ENCODE measurements at places on chromosomes 5 and 9.

GRCh38 chr9:526904-527591, 312.4 kb downstream of the DOCK8 start:
- no peak for DNase-seq

GRCh38 chr5:6652025-6652424, 18.8 kb downstream of the SRD5A1 start:
- DNase-seq: no peak

DNA sequence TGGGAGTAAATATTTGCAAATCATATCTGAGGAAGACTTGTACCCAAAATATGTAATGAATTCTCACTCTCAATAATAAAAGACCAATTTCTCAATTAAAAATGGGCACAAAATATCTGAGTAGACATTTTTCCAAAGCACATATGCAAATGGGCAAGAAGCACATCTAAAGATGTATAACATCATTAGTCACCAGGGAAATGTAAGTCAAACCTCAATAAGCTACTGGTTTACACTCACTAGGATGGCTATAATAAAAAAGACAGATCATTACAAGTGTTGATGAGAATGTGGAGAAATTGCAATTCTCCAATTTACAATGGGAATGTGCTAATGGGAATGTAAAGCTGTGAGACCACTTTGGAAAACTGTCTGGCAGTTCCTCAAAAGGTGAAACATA, 13.9 kb downstream of the PCSK5 start:
- DNase-seq: no peak

- DNase-seq: peak; percentile 72
Measured at GRCh38 chr5:17355586-17356346, 138.3 kb downstream of the BASP1 start.

GRCh38 chr5:157575381-157576020, at the start of gene ADAM19:
Gene ADAM19, minus strand, starts transcription at chr5:157575775. Its CDS starts 79 bp downstream, at chr5:157575696.
- DNase-seq: peak; percentile 52

- peak; percentile 87 for DNase-seq
Measured at GRCh38 chr9:128159784-128160602, at the start of gene BBLN. Gene BBLN, plus strand, starts transcription at chr9:128160265. Its CDS starts 143 bp downstream, at chr9:128160408.

DNA sequence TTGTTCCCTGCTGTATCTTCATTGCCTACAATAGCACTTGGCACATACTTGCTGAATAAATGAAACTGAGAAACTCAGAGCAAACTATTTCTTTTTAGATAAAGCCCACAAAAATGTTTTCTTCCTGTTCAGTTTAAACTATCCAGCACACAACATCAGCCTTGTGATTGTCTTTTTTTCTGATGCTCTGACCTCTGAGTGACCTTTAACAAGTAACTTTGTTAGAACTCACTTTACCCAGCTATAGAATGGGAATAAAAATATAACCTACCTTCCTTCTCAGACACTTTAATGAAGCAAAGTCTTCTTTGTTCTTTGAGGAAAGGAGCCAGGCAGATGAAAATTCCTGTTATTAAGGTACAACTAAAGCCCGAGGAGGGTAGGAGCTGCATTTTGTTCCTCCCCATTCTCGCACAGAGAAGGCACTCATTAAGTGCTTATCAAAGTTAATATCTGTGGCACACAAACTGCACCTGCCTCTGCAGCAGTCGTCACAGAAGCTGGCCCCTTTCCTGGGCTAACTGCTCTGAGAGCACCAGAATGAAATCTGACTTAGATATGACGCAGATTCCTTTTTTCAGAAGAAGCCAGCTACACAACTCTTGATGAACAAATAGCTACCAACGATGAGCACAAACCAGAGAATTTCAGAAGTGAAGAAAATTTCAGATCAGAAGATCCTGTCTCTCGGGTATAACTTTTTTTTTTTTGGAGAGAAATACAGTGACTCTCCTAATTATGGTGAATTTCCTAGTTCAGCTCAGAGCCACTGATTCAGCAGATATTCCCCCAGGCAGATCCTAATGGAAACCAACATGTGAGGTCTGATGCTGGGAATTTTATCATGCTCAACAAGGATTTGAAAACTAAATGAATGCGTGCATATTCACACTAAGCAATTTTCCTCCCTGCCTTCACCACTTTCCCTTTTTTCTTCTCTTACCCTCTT, 31.0 kb upstream of the NR3C1 start:
- DNase-seq: no peak

- peak; percentile 89 for DNase-seq
Measured at GRCh38 chr5:54758038-54758437, 227.4 kb downstream of the ESM1 start.

DNA sequence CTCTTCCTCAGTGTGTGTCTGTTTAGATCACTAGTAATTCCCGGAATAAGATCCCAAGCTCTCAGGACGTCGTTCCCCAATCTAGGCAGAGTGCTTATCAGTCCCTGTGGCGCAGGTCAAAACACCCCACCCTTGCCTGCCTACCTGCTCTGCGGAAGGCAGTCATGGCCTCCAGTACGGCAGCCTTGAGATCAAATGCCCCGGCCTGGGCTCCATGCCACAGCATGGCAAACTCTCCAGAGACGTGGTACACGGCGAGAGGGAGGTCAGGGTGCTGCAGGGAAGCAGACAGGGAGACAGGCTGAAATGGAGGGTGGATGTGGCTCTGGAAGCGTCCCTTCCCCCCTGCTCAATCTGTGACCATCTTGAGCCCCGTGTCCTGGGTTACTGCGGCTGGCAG, 12.0 kb upstream of the HDHD3 start:
- no peak for DNase-seq

DNA sequence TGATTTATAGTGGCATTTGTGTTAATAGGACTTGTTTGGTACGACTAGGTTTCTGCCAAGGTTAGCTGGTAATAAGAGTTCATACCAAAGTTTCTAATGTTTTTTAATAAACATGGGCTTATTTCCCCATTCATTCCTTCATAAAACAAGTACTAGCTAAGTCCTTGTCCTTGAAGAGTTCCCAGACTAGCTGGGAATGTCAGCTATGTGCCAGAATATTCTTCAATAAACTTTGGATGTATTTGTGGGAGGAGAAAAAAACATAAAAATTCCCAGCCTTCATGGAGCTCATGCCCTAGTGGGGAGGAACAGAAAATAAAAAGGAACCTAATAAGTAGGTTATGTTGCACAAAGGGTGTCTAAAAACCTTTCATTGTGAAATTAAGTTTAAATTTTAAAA, 176.9 kb downstream of the DENND1A start:
- DNase-seq: peak; percentile 72

DNA sequence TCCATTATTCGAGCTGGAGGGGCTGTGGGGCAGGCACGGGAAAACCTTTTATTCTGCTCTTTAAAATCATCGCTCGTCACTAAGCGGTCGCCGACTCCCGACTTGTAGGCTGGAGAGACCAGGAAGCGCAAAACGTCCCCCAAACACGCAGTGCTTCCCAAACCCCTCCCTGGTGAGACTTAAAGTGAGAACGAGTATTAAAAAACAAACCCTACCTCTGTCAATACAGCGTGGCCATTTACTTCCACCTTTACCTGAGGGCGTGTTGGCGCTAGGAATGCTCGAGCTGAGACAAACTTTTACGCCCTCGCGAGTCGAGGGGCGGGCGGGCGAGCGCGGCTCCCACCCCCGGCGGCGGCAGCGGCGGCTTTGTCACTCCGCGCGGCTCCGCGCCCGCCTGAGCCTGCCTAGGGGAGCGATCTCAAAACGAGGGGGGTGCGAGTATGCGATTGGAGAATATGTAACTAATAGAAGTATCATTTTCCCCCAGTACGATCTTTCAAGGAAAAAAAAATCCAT, at the start of gene NR2F1-AS1:
Gene NR2F1-AS1, minus strand, starts transcription at position 293 of the 519 bp plus-strand sequence.
- peak; percentile 41 for DNase-seq

DNA sequence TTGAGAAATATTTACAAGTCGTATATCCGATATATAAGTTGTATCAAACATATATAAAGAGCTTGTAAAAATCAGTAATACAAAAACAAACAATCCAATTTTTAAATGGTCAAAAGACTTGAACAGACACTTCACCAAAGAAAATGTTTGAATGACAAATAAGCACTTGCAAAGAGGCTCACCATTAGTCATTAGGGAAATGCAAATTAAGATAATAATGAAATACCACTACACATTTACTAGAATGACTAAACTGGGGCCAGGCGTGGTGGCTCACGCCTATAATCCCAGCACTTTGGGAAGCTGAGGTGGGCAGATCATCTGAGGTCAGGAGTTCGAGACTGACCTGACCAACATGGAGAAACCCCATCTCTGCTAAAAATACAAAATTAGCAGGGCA, 134.6 kb upstream of the HAND1 start:
- DNase-seq: no peak

GRCh38 chr5:9455826-9456434, 89.9 kb downstream of the SEMA5A start:
- no peak for DNase-seq

DNA sequence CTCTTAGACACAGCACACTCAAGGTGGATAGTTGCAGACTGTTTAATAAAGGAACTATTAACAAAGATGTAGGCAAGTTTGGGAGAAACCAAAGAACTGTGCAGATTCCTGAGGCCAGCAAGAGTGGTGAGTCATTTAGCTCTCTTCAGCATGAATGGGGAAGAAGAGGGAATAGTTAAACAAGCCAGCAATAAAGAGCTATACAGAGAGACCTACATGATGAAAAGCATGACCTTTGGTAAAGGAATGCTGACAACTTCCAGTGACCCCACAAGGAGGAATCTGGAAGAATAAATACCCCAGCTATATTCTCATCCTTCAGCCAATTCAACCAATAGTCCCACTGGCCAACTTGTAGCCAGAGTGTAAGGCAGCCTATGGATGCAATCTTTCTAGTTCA, 706.0 kb upstream of the GRAMD2B start:
- peak; percentile 8 for DNase-seq

GRCh38 chr9:77384406-77384805, 207.1 kb downstream of the VPS13A start:
- DNase-seq: peak; percentile 57

DNA sequence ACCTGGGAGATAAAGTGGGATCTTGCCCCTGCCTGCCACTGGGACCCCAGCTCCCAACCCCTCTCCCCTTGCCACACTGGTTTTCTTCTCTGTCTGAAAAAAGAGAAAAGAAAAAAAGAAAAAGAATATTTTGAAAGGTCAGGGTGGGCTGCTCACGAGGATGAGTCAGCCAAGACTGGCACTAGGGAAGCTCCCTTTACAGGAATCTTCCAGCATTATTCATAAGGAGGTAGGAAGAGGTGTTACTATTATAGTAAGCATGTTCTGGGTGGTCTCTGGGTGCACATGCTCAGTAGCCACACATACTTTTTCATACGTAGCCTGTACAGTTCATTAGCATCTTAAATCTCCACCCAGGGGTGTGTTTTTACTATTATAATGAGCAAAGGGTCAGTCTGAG, 46.8 kb upstream of the HAND1 start:
- no peak for DNase-seq

GRCh38 chr9:87872079-87872624, 10.5 kb upstream of the SPATA31E1 start:
- DNase-seq: peak; percentile 29

DNA sequence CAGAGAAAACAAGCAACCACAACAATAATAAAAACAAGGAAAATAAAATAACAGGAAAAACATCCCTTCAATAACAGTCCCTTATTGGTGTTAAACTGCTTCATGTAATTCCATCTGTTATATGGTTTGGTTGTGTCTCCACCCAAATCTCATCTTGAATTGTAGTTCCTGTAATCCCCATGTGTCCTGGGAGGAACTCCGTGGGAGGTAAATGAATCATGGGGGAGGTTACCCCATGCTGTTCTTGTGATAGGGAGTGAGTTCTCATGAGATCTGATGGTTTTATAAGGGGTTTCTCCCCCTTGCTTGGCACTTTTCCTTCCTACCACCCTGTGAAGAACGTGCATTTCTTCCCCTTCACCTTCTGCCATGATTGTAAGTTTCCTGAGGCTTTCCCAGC, 369.8 kb downstream of the TMEM232 start:
- peak; percentile 33 for DNase-seq

DNA sequence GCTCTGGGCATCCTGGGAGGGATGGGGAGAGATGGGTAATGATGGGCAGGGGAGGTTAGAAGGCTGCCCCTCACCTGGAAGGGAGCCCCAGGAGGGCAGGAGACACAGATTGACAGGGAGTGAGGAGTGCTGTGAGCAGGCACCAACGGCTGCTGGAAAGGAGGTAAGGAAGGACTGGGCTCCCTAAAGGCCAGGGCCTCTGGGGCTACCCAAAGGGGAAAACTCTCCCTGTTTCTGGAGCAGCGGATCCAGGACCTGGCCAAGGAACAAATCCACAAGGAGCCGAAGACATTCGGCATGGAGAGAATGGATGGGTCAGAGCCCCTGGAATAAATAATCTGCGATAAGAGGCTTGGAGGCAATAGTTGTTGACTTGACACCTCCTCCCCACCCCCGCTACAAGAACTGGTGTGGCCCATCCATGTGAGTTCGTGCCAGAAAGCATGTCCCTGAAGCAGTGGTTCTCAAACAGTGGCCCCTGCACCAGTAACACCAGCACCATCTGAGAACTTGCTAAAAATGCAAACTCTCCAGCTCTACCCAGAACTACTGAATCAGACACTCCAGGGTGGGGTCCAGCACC, 208.3 kb downstream of the GABBR2 start:
- no peak for DNase-seq

- DNase-seq: no peak
Measured at GRCh38 chr9:92971776-92972175, 24.5 kb downstream of the FGD3 start.

DNA sequence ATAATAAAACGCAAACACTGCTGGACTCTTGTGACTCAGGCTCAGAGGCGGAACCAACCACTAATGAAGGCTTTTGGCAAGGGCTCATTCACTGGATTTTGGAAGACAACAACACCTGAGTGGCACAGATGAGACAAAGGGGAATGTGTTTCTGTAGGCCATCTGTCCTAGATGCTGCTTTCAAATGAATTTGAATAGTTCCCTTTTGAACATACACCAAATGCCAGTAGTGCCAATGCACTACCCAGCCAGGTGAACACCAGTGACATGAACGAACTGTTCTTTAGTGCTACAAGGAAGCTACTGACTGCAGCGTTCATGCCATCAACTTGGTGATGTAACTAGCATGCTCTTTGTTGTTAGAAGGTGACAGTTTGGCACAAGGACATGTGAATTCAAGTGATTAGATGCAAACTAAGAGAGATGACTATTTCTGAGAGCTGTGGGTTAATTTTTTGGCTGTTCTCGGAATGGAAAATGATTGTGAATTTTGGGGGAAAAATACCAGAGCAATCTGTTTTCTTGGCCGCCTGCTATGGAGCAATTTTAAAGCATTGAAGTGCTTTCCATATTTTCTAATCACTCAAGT, 173.7 kb downstream of the SLC24A2 start:
- no peak for DNase-seq

DNA sequence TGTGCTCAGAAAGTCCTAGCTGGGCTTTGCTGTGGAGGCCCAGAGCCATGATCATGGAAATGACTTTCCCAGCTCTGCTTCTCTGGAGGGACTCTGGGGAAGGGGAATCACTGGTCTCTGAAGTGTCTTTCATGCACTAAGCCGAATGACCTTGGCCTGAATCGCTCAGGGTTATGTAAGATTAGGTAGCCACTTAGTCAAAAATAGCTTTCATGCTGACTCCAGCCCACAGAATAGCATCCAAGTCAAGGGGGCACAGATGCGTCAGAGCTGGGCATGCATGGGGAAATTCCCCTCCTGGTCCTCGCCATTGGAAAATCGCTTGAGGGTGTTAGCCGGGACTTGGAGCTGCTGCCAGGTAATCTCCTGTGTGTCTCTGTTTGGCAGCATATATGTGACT, 36.1 kb upstream of the PPARGC1B start:
- no peak for DNase-seq

All from AG10803 (cell line).